ENCODE measurements at places on chromosomes 13 and 19. TPM values are rescaled to one million over a fixed set of nuclear protein-coding genes. Genes with fewer than 3 reads are reported as not detected.

Gene ERICH6B
- not detected for total RNA-seq

Gene MBD3
- total RNA-seq: 103 TPM

Gene NKG7
- not detected for total RNA-seq

Gene ZNF561
- 91.9 TPM for total RNA-seq

GRCh38 chr19:19554074-19555023, 16.3 kb downstream of the CILP2 start:
- DNase-seq: no peak
